ENCODE measurements at places on chromosomes 16 and 17.

GRCh38 chr16:86772671-86773353 is 194.5 kb downstream of the FOXL1 start:
- no peak for DNase-seq

GRCh38 chr17:7912927-7913524 is 3.1 kb downstream of the RNF227 start:
- DNase-seq, result peak; percentile 39

DNA sequence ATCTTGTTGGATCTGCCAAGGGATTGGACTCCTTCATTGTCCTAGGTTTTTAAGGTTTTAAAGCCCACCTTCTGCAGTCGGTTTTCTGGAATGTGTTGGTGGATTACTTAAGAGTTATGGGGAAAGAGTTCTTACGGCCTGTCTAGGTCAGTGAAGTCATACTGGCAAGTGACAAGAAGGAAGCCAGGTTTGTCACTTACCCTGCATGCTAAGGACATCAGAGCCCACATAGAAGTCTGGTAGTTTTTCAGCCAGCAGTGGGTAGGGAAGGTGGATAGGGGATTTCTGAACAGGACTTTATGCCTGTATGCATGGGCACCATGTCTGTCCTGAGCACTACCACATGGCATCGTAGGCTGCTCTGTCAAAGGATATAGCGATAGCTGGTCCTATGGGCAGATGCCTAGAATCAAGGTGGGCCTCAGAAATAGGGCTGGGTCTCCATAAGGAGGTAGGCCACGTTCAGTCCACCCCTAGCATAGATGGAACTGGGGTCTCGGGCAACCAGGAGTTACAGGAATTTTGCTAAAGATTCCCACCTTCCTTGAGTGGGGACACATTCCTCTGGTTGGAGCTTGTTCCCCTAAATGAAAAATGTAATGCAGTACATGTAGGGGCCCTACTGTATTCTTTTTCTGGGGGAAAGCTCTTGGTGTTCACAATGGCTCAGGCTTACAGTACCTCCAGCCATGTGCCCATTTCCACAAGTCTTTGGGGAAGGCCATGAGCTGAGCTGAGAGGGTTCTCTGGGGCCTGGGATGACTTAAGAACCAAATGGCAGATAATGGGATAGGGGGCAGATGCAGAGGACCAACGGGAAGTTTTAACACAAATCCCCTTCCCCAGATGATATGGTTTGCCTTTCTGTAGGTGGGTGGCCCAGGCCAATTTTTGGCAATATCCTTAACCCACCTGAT is 27.5 kb downstream of the TRPV2 start:
- no peak for DNase-seq

- no peak for DNase-seq
These were observed 12.5 kb downstream of the TMIGD1 start for GRCh38 chr17:30321314-30321713.

- DNase-seq, result peak; percentile 42
These were observed 223.5 kb downstream of the CYB561 start for GRCh38 chr17:63222655-63223054.

DNA sequence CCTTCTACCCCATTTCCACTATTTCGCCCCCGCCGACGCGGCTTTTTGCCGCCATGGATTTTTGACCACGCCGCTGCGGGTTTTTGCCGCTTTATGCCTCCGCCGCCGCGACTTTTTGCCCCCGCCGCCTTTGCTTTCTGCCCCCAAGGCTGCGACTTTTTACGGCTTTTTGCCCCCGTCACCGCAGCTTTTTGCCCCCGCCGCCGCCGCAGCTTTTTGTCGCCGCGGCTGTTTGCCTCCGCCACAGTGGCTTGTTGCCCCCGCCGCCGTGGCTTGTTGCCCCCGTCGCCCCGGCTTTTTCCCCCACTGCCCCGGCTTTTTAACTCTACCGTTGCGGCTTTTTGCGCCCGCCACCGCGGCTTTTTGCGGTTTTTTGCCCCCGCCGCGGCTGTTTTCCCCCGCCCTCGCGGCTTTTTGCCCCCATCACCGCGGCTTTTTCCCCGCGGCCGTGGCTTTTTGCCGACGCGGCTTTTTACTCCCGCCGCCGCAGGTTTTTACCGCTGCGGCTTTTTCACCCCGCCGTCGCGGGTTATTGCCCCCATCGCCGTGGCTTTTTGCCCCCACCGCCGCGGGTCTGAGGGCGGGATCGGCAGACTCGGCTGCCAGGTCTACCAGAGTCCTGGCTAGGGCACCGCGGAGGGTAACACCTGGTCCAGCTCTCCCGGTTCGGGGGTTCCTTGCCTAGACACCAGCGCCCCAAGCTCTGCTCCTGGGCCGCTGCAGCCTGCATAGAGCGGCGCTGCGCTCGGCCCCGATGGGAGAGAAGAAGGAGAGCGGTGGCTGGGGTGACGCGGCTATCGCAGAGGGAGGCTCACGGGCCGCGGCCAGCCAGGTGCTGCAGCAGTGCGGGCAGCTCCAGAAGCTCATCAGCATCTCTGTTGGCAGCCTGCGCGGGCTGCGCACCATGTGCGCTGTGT is 562.7 kb upstream of the WSB1 start:
- no peak for DNase-seq

DNA sequence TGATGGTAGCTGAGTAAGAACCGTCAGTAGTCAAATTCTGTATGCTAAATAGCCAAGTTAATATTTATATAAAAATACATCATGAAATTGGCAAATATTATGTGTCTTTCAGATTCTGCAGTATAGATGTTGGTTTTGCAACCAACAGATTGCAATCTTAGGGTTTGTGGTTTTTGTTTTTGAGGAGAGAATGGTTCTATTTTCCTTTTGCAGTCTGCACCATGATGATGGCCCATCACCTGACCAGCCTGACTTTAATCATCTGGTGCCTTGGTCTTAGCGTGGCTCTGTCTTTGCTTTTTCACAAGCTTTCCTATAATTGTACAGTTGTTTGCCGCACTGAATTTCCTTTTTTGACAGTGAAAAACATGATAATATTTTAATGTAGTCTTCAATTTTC is 50.7 kb downstream of the NUP93 start:
- no peak for DNase-seq

GRCh38 chr16:78773291-78773702 is 673.8 kb downstream of the WWOX start:
- DNase-seq, result no peak

GRCh38 chr17:73644145-73645049 is at the start of gene SDK2:
Gene SDK2 (minus strand): TSS chr17:73644445. CDS start chr17:73644088, 357 bp downstream.
- DNase-seq, result peak; percentile 30

DNA sequence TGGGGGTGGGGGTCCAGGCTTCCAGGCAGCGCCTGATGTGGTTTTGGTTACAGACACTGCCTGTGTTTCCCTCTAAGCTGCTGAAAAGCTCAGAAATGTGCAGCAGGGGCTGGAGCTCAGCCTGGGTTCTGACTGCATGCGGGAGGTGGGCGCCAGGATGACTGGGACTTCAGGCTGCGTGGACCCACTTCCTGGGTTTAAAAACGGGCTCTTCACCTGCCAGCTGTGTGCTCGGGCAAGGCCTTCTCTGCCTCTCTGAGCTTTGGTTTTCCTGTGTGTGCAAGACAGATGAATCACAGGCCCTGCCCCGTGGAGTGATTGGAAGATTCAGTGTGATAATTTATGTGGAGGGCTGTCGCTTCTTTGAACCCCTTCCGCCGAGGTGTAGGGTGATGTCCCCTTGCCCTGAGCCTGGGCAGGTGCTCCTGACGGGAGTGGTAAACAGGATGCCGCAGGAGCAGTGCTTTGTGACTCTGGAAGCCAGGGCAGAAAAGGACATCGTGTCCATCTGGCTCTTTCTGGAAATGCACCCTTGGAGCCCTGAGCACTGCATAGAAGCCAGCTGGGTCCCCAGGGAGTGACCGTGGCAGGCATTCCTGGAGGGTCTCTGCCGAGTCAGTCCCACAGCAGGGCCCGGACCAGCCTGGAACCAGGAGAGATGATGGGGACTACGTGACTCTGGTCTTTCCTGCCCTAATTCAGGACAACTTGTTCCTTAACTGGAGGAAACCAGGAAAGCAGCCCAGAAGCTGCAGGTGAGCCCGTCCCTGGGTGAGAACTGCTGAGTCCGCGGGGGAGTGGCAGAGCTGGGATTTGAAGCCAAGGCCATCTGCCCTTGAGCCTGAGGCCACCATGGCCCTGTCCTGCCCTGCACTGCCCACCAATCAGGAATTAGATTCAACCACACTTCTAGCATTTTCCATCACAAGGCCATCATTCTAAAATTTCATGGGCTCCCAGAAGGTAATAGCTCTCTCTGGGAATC is 28.5 kb upstream of the SLC7A5 start:
- DNase-seq, result peak; percentile 71

GRCh38 chr16:1070084-1070863 is 2.3 kb upstream of the SSTR5 start:
- DNase-seq, result no peak

DNA sequence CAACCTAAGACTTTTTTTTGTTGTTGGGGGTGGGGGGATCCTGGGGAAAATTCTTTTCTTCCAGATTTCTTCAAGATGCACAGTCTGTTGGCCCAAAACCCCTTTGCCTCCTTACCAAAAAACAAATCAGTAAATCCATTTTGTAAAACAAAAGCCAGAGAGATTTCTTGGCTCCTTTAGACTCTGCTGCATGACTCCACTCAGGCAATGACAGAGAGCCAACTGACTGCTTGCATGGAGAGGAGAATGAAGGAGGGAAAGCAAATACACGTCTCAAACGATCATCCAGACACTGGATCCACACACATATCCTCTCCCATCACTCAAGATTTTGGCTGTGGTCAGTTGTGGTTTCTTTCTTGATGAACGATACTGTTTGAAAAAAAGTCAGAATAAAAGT is 13.8 kb downstream of the COPRS start:
- DNase-seq, result no peak

- no peak for DNase-seq
These were observed 1.8 kb downstream of the HMOX2 start for GRCh38 chr16:4477966-4478365.

GRCh38 chr16:56728980-56729734 is 772 bp upstream of the NUP93 start:
- DNase-seq, result no peak

DNA sequence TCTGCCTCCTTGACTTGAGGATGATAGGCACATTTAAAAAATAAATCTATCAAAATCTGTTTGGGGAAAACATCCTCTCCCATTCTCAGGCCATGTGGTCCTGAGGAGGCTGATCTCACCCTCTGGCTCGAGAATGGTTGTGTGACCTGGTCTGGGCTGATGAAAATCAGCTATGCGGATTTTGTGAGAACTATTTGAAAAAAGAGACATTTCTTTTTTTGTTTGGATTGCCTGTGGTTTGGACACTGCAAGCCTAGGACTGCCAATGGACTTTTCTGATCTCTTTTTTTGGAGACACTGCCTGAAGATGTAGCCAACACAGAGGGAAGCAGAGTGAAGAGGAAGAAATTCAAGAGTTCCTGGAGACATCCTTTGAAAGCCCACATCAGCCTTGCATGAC is 145.9 kb downstream of the HS3ST3B1 start:
- no peak for DNase-seq
